ENCODE measurements at places on chromosomes 7 and 10.

DNA sequence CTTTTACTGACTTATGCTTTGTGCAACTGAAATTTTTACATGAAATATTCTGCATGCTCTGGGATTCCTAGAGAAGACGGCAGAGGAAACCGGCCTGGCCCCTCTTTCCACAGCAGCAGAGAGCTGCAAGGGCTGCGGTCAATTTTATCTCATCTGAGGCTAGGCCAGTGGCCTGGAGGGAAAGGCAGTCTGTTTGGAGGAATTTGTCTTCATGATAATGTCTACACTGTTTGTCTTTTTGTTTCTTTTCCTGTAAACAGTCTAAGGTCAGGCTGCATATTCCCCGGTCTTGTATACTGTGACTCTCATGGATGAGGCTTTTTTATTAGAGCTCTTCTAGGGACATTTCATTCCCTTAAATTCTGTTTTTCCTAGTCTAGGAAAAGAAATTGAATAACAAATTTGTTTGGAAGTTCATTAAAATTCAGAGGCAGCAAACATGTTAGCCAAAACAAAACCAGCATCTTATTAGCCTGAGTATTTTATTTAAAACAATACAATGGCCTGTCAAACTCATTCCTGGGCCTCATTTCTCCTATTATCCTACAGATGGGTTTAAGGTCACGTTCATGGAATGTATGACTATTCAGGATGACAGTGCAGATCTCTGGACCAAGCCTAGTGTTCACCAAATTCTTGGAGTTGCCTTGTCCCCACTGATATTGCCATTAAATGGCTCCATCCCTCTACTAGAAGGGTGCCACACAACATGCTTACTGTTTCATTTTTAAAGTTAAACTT lies 26.4 kb downstream of the LAMB4 start:
- H3K4me1 ChIP-seq, result peaks cover 8% of the 10 kb centered on the region
- DNase-seq, result no peak
- no peaks in the 10 kb centered on the region for H3K27me3 ChIP-seq
- no peaks in the 10 kb centered on the region for H3K36me3 ChIP-seq
- no peak overlapping the region for H3K4me3 ChIP-seq
- no peak overlapping the region for H3K27ac ChIP-seq

DNA sequence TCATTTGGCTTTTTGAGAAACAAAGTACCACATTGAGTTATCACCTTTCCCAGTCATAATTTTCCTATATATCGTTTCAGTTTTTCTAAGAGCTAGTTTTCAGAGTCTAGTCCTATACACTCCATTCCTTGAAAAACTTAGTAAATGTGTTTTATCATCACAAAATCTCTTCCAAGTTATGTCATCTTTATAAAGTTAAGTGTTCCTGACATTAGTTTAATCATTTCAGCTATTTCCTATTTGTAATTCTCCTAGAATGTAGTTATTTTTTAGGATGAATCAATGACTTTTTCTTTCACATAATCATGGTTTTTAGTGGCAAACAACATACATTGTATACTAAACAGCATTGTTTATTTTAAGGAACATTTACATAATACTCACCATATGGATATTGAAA lies 191.7 kb upstream of the BET1 start:
- H3K27ac ChIP-seq, result no peak overlapping the region
- no peaks in the 10 kb centered on the region for H3K4me1 ChIP-seq
- no peaks in the 10 kb centered on the region for H3K36me3 ChIP-seq
- H3K27me3 ChIP-seq, result no peaks in the 10 kb centered on the region

DNA sequence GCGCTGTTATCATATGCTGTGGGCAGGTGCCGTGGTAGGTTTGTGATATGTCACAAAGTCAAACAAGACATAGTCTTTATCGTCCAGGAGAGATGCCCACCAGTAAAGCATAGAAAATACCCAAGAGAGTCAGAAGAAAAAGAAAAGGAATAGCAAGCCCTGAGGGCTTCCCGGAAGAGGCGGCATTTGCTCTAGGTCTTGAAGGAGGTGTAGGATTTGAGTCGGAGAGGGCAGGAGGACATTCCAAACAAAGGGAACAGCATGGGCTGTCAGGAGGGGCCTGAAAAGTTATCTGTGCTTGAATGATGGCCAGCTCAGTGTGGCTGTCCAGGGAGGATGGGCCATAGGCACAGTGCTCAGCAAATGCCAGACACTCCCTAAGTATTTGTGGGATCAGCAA lies 42.2 kb downstream of the COL13A1 start:
- peaks cover 10% of the 10 kb centered on the region for H3K4me1 ChIP-seq
- no peak overlapping the region for H3K4me3 ChIP-seq
- DNase-seq, result no peak
- H3K36me3 ChIP-seq, result no peaks in the 10 kb centered on the region

DNA sequence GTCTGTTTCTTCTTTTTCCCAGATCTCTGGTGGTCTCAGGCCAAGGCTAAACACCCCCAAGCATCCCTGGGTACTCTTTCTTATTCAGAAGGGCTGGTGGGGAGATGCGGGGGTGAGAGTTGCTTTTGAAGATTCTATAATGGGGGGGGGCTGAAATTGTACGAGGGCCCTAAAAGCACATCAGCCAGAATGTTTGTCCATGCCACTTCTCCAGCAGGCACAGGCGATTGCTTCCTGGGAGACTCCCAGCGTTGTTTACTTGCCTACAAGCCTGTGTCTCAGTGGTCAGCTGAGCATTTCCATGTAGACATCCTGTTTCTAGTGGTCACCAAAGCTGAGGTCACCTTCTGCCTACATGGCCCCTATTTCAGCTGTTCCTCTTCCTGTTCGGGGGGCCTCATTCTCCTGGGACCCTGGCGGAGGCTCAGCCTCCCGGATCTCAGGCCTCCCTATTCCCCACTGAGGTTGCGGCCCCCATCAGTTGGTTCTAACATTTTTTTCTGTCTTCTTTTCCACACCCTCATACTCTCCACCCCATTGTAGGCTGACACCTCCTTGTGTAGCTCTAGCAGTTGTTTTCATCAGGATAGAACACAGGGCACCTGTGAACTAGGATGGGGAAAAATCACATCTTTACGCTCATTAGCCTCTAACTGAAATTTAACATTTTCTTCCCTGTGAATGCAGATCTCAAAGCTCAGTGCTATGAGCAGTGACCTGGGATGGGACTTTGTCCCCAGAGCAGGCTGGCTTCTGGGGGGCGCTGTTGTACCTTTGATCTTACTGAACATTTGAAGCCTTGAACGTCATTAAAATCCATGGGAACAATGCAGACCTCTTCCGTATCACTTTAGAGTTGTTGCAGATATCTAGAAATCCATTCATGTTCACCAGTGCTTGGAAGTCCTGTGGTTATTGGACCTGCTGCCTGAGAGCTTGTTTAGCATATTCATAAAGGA lies 286.5 kb downstream of the GLRX3 start:
- peaks cover 11% of the 10 kb centered on the region for H3K27me3 ChIP-seq
- peaks cover 4% of the 10 kb centered on the region for H3K4me1 ChIP-seq
- DNase-seq, result no peak
- H3K27ac ChIP-seq, result no peak overlapping the region
- H3K36me3 ChIP-seq, result no peaks in the 10 kb centered on the region
- H3K4me3 ChIP-seq, result no peak overlapping the region

GRCh38 chr7:24141874-24142509 lies 142.0 kb upstream of the NPY start:
- H3K27me3 ChIP-seq, result peaks cover 5% of the 10 kb centered on the region
- no peaks in the 10 kb centered on the region for H3K36me3 ChIP-seq
- DNase-seq, result no peak
- H3K27ac ChIP-seq, result no peak overlapping the region
- peaks cover 13% of the 10 kb centered on the region for H3K4me1 ChIP-seq
- no peak overlapping the region for H3K4me3 ChIP-seq

DNA sequence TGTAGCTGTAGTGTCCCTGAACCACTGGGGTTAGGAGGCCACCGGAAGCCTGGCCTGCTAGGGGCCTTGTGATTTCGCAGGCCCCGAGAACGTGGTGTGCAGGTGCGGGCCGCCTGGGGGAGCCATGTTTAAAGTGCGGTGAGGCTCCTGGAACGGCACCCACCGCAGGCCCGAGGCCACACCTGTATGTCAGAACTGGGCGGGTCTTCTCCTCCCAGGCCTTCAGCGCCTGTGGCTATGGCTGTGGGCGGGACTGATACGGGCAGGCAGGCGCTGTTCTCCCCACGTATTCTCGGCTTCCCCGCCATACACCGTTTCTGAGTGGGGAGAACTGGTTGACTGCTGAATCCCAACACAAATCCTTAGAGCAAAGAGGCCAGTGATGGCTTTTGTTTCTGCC lies 74.8 kb downstream of the DNAJB6 start:
- H3K4me1 ChIP-seq, result no peaks in the 10 kb centered on the region
- H3K4me3 ChIP-seq, result no peak overlapping the region
- H3K27ac ChIP-seq, result no peak overlapping the region
- peaks cover 34% of the 10 kb centered on the region for H3K36me3 ChIP-seq

DNA sequence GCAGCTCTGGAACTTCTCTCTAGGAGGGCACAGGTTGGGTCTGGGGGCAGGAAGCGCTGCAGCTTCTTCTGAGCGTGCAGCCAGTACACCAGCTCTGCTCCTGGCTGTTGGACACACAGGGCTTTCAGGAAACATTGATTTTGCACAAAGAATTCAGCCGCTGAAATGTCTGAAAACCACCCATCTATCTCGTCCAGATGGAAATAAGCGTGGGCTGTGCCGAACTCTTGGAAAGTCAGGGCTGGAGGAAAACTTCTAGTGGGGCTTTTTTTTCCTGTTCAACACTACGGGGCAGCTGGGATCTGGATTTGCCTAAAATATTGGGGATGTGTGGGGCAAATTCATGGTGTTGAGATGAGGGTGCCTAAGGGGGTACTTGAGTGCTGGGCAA lies 31.2 kb downstream of the PALD1 start:
- no peaks in the 10 kb centered on the region for H3K36me3 ChIP-seq
- H3K27me3 ChIP-seq, result no peaks in the 10 kb centered on the region
- H3K27ac ChIP-seq, result no peak overlapping the region
- H3K4me1 ChIP-seq, result peaks cover 4% of the 10 kb centered on the region
- no peak for DNase-seq

DNA sequence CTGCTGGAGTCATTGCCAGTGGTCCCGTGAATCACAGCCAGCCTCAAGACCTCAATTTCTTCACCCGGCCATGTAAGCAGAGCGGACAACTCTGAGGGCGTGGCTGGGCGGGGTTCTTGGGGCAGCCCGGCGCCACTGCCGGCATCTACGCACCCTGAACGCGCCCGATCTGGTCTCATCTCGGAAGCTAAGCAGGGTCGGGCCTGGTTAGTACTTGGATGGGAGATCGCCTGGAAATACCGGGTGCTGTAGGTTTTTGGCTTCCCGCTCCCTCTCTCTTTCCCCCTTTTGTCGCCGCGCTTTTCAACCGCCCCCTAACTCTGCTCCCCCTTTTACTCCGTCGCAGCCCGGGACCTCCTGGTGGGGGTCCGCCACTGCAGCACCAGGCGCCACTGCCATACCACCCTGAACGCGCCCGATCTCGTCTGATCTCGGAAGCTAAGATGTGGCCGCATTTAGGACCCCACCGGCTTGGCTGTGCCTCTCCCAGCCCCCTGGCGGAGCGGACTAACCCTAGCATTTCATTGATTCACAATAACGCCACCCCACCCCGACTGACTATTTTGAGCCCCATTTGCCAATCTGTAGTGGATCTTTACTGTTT lies 25.3 kb downstream of the GARIN1A start:
- peaks cover 57% of the 10 kb centered on the region for H3K27me3 ChIP-seq
- no peak overlapping the region for H3K27ac ChIP-seq
- peaks cover 2% of the 10 kb centered on the region for H3K4me1 ChIP-seq
- DNase-seq, result no peak

- H3K27ac ChIP-seq, result no peak overlapping the region
- H3K36me3 ChIP-seq, result peaks cover 1% of the 10 kb centered on the region
- H3K27me3 ChIP-seq, result no peaks in the 10 kb centered on the region
- DNase-seq, result no peak
- peaks cover 6% of the 10 kb centered on the region for H3K4me1 ChIP-seq
- H3K4me3 ChIP-seq, result no peak overlapping the region
Observed at GRCh38 chr7:29096446-29096730, 49.9 kb downstream of the CPVL start.

DNA sequence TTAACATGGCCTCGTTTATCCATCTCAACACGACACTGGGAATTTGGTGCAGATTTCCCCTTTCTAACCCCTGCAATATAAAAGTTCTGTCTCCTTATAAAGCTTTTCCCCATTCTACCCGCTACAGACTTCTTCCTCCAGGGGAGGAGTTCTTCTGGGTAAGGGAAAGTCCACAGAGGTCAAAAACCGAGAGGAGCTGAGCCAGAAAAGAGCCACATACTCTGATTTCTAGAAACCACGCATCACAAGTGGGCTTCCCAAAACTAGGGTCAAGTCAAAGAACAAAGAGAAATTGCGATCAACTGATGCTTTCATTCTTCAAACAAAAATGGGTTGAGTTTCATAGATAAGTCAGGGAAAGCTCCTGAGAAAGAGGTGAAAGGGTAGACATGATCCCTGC lies 6.8 kb downstream of the IL6 start:
- peaks cover 4% of the 10 kb centered on the region for H3K4me1 ChIP-seq
- H3K27me3 ChIP-seq, result no peaks in the 10 kb centered on the region
- H3K36me3 ChIP-seq, result no peaks in the 10 kb centered on the region

GRCh38 chr10:124996127-124996853 lies 54.4 kb downstream of the ZRANB1 start:
- H3K4me3 ChIP-seq, result no peak overlapping the region
- H3K4me1 ChIP-seq, result no peaks in the 10 kb centered on the region
- no peak overlapping the region for H3K27ac ChIP-seq
- peak; percentile 6 for DNase-seq
- no peaks in the 10 kb centered on the region for H3K27me3 ChIP-seq

GRCh38 chr7:91050677-91051076 lies 213.6 kb upstream of the FZD1 start:
- H3K4me1 ChIP-seq, result no peaks in the 10 kb centered on the region
- H3K36me3 ChIP-seq, result peaks cover 6% of the 10 kb centered on the region
- no peaks in the 10 kb centered on the region for H3K27me3 ChIP-seq

GRCh38 chr10:20871970-20872369 lies 25.1 kb downstream of the NEBL start:
- H3K4me3 ChIP-seq, result no peak overlapping the region
- H3K27ac ChIP-seq, result peak overlapping the region; percentile 76
- H3K27me3 ChIP-seq, result no peaks in the 10 kb centered on the region
- DNase-seq, result no peak
- peaks cover 22% of the 10 kb centered on the region for H3K4me1 ChIP-seq
- H3K36me3 ChIP-seq, result peaks cover 2% of the 10 kb centered on the region

DNA sequence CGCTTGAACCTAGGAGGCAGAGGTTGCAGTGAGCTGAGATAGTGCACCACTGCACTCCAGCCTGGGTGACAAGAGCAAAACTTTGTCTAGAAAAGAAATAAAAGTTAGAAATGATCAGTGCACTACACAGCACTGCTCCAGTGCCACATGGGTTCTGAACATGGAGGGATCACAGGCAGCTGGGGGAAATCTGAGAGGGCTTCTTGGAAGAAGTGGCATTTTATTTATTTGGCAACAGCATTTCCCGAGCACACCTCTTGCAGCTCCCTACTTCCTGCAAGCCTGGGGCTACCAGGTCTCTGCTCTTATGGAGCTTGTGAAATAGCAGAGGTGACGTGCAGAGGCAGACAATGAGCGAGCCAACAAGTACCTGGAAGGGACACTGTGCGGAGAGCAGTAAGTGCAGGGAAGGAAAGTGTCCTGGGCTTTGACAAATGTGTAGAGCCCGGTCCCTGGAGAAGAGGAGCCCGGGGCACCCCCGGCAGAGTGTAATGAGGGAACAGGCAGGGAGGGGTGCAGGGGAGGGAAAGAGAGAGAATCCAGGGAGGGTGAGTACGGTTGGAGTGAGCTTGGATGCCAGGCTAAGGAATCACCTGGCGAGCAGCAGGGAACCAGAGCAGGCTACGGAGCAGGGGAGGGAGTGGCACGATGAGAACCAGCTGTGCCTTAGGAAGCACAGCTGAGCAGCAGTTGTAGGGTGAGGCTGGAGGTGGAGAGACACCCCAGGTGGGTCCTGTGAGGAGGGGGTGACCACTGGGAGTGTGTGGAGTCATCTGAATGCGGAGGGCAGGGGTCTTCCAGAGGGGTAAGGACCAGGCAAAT lies 104.6 kb upstream of the CTBP2 start:
- H3K36me3 ChIP-seq, result no peaks in the 10 kb centered on the region
- no peak for DNase-seq
- peaks cover 45% of the 10 kb centered on the region for H3K27me3 ChIP-seq
- no peak overlapping the region for H3K27ac ChIP-seq

Measured in progenitor cell of endocrine pancreas (in vitro differentiated cells).